AG20443 (cell line): ENCODE measurements at places on chromosomes 1 and 21.

GRCh38 chr1:198601936-198602889 lies 36.6 kb upstream of the PTPRC start:
- DNase-seq = peak; percentile 75

GRCh38 chr1:227225715-227226346 lies 92.5 kb downstream of the CDC42BPA start:
- DNase-seq = peak; percentile 35

DNA sequence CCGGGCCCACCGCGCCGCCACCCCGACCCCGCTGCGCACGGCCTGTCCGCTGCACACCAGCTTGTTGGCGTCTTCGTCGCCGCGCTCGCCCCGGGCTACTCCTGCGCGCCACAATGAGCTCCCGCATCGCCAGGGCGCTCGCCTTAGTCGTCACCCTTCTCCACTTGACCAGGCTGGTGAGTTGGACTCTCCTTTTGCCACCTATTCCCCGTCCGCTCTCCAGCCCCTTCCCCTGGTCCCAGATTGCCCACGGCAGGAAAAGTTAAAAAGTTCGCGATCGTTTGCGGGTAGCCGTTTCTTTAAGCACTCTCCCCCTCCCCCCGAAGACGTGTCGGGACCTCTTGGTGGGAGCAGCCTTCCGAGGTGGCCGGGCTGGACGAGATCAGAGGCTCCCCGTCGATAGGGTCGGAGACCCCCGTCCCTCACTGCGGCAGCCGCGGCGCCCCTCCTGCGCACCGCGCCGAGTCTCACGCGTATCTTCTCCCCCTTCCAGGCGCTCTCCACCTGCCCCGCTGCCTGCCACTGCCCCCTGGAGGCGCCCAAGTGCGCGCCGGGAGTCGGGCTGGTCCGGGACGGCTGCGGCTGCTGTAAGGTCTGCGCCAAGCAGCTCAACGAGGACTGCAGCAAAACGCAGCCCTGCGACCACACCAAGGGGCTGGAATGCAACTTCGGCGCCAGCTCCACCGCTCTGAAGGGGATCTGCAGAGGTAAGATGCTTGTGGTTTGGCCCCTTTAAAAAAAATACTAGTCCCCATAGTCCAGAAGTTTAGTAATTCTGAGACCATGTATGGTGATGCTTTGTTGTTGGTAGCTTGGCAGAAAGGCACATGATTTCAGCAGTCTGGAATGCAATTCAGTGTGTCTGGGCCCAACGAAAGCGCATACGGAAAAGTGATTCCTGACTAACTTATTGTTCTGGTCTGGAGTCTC lies 576 bp downstream of the CCN1 start:
- no peak for DNase-seq

- DNase-seq = no peak
Observed at GRCh38 chr1:30834253-30834652, 74.3 kb downstream of the SDC3 start.

DNA sequence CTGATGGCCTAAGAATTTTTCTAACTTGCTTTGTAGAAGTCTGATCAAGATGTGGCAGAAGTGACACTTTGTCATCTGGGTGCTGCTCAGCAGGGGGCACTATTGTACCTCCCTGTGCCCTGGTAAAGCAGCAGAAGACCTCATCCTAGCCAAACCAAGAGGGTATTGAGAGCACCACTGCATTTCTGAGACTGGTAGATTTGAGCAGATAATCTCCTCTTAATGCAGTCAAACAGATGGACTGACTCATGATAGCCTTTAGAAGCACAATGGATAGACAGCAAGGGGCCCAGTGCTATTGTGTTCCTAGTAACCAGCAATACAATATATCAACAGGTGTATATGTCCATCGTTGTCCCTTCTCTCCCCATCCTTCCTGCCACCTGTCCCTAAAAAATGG lies 5.7 kb downstream of the TPM3 start:
- DNase-seq = peak; percentile 29
